ENCODE measurements at places on chromosomes 3 and 15.

DNA sequence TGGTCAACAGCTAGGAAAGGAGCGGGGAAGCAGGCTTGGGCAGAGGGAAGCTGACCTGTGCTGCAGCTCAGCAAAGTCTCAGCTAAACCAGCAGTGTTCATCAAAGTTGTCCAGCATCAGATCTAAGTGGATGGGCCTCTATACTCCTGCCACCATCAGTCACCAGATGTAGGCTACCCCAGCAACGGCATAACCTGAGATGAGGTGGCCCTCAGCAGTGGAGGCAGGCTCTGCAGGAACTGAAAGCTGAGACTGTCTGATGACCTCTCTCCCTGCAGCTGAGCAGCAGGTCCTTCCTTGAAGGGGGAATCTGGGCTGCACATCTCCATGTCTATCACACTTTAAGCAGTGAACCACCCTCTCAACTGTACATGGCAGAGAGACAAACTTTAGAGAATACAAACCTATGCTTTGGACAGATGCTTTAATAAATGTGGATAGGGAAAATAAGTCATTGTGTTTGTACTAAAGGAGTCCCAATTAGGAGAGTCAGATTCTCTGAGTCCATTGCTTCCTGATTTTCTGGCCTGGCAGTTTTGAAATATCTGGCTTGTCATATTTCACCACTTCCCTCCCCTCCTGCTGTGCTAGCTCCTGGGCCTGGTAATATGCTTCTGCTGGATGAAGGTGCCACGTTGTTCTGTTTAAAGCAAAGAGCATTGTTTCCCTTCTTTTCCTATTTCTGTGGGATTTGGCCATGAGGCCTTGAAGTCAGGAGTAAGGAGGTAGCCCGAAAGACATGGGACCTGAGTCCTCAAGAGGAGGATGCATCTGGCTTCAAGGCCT is 11.1 kb upstream of the PSTPIP1 start:
- no peak for DNase-seq

GRCh38 chr3:114669614-114670013 is 375.8 kb downstream of the TIGIT start:
- DNase-seq, result no peak

- no peak for DNase-seq
Observed at GRCh38 chr15:74592222-74592621, 23.4 kb upstream of the CLK3 start.

DNA sequence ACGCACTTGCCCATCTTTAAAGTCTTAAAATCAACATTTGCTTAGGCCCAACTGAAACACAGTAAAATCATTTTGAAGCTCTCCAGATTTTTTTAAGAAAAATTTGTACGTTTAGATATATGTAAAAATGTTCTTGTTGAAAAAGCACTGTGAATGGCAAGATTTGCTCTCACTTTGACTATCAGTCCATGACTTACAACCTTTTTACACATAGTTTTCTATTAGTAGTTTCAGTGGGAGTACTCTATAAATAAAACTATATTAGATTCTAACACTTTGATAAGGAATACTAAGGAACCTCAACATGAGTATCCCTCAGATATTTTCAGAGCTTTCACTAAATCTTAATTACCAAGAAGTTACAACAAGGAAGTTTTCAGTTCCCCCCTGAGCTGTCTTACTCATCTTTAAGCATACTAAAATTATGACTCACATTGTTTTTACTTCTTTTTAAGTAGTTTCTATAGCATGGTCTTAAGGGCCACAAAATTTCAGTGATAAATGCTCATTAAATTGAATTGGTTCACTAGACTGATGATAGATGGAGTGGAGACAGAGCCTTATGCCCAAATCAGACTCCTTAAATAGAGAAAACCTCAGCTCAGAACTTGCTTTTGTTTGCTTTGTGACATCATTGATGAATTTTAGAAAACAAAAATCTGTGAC is 31.6 kb upstream of the RAP2B start:
- DNase-seq, result peak; percentile 86

DNA sequence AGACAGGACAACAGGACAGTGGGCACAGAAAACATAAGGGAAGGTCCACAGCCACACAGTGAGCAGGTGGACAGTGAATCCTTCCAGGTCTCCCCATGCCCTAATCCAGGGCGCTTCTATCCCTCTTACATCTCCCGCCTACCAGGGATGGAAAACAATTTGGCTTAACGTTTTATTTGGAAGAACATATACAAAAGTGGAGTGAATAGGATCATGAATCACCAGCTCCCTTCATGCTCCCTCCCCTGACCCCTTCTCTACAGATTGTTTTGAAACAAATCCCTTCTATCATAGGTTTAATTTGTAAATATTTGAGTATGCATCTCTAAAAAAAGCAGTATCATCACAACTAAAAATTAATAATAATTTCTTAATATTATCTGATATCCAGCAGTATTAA is 52.5 kb downstream of the CLDN11 start:
- no peak for DNase-seq

- DNase-seq, result peak; percentile 83
Observed at GRCh38 chr3:138347960-138348753, at the start of gene MRAS. TSS of gene MRAS (plus strand) at chr3:138348579. CDS start at chr3:138372884, 24,305 bp downstream.

- DNase-seq, result peak; percentile 46
Observed at GRCh38 chr15:97947465-97948260, 12.8 kb upstream of the ARRDC4 start.

DNA sequence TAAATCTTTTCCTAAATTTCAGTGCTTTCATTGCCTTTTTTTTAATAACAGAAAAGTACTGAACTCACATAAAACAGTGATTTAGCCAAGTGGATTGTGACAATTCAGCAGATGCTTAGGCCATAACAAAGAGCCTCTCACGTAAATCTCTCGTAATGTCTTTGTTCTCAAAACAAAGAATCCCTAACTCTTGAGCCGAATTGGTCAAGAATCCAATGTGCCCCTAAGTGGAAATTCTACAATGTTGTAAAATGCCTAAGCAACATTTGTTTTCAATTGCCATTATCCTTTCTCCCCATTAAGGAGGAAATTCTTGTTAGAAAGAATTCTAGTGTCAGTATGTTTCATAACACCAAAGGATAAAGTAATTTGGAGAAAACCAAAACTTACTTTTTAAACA is 235.7 kb upstream of the THBS1 start:
- no peak for DNase-seq

DNA sequence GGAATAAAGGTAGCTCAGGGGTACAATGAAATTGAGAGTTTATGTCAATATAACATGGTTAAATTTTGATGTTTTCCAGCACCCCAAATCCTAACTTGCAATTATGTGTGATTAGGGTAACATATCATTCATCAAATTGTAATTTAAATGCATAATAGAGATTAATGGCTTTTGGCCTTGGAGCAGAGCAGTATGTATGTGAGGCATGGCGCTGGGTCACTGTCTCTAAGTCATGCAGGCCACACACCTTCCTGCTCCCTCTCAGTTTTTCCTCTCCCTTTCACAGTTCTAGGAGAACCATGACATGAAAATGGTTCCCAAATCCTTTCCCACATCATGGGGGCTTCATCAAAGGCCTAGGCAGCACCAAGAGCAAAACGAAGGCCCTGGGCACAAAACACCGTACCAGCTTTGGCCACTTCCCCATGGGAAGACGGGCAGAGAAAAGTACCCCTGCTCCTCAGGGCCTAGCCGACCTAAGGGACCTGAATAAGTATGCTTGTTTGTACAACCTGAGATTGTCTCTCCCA is 3.9 kb upstream of the SRP14 start:
- no peak for DNase-seq

- DNase-seq, result no peak
Observed at GRCh38 chr3:61724183-61724582, 162.8 kb downstream of the PTPRG start.

DNA sequence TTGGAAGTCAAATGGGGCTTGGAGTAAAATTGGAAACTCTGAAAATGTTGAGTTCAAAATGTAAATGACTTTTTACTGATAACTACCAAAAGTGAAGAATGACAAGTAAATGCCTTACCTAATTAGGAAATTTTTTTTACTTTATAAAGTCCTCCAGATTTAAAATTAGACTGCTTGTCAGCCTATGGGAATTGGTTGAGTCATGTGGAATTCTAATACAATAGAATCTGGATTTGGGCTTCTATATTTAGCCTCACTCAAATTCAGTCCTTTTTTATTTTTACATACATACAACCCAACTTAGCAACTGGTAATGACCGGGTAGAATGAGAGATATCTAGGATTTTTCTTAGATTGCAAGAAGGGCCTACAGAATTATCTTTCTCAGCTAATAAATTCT is 158.9 kb upstream of the CADPS start:
- no peak for DNase-seq

DNA sequence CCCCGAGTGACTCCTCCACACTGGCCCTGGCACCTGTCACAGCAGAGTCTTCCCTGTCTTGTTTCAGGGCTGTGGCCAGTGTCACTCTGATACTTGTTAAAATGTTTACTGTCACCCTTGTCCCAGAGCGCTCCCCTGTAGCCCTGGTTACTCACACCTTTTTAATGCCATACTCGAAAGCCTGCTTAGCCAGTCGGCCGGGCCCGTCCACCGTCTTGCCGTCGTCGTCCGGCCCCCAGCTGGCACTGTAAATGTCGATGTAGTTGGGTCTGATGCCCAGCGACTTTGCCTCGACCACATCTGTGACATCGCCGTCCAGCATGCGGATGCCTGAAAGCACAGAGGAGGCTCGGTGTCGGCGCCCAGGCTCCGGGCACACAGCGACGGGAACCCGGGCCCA is 91.3 kb downstream of the PCSK6 start:
- no peak for DNase-seq

DNA sequence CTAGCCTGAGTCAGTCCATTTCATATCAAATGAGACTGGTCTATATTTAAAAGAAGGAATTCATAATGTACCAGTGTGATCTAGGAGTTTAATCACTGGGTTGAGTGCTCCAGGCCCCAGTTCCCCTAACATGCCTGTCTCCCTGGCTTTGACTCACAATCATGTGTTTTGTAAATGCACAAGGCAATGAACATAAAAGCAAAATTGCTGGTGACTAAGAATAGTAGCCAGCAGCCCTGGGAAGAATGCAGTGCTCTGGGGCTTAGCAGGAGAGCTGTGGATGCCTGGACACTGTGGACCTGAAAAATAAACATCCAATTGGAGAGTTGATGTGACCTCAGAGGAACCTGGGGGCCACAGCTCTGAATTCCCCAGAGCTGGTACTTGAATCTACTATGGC is 50.3 kb downstream of the SYNPR start:
- peak; percentile 83 for DNase-seq

GRCh38 chr3:53161450-53161819 is 426 bp downstream of the PRKCD start:
- DNase-seq, result no peak

DNA sequence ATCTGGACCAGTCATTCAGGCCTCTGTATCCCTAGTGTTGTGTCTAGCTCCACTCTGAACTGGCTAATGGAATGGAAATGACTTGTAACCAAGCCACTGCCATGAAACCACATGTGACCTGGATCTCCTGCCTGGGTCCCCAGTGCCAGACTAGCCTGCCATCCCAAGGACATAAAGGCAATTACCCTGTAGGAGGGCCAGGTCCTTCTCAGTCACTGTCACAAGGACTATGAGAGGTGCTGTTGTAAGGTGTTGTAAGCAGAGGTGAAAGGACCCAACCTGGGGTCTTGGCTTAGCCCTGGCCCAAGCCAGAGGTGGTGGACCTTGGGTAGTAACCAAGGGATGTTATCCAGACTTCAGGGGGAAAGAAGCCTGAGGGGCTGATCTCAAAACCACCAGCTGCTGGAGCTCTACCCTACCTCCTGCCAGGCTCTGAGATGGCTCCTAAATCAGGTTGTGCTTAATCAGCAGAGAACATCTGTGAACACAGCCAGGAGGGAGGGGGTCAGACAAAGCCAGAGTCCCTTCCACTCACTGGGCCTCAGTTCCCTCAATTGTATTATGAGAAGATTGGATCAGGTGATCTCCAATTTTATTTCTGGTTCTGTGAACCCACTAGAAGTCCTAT is 15.7 kb upstream of the KLHL24 start:
- no peak for DNase-seq

GRCh38 chr15:56086566-56086965 is 93.2 kb upstream of the NEDD4 start:
- no peak for DNase-seq

DNA sequence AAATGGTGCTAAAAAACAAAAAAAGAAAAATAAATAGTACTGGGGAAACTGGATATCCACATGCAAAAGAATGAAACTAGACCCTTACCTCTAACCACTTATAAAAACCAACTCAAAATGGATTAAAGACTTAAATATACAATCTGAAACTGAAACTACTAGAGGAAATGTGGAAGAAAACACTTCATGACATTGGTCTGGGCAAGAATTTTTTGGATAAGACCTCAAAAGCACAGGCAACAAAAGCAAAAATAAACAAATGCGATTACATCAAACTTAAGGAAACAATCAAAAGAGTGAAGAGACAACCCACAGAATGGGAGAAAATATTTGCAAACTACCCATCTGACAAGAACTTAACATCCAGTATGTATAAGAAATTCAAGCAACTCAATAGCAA is 6.4 kb downstream of the IFT57 start:
- DNase-seq, result no peak

GRCh38 chr3:21791356-21791755 is 40.3 kb upstream of the ZNF385D start:
- no peak for DNase-seq

- DNase-seq, result peak; percentile 94
Observed at GRCh38 chr3:194070634-194071409, 65.1 kb upstream of the HES1 start.

GRCh38 chr3:197269024-197269423 is 29.4 kb downstream of the DLG1 start:
- no peak for DNase-seq

- DNase-seq, result no peak
Observed at GRCh38 chr3:38988955-38989354, 62.8 kb downstream of the SCN11A start.

- DNase-seq, result peak; percentile 64
Observed at GRCh38 chr3:64083575-64083974, 60.3 kb upstream of the PSMD6 start.

DNA sequence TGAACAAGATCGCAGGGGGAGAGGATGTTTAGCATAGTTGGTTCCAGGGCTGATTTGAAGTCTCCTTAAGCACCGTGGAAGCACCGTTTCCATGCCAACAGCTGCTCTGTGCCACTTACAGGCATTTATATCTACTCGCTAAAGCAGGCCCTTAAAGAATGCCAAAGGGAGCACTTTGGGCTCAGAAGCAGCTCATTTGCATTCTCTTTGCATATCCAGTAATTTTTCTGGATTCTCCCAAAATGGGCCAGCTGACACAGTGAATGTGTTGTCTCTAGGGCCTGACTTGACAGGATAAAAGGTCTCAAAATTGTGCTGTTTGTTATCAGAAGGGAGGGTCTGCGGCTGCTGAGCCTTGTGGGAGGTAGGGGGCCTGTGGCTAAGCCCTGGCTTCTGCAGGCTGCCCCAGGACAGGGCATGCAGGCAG is 138.6 kb downstream of the FBLN2 start:
- no peak for DNase-seq

GRCh38 chr3:65035246-65035645 is 347.4 kb upstream of the ADAMTS9 start:
- DNase-seq, result no peak

- DNase-seq, result peak; percentile 3
Observed at GRCh38 chr3:149958171-149958796, 12.4 kb downstream of the PFN2 start.

Measured in kidney tubule cell (primary cell).